Activated CD4-positive, alpha-beta T cell treated with anti-CD3 and anti-CD28 coated beads for 36 hours (primary cell): ENCODE measurements at places on chromosomes 13 and 19.

DNA sequence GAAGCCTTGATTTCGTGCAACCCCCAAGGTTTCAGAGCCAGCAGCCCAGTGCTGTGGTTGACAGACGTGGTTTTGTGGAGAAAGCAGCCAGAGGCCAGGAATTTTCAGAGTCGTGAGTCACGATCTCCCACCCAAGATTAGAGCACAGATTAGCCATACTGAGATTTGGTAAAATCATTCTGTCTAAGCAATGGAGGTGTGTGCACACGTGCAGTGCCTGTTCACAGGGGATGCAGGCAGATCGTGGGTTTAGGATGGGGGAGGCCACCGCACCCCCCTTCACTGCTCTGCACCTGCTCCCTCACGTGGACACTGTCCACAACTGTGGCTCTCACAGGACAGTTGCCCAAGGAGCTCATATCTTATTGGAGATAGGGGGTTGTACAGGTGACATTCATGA is 46.6 kb upstream of the GPR183 start:
- H3K4me1 ChIP-seq, result peaks cover 93% of the 10 kb centered on the region
- H3K36me3 ChIP-seq, result peaks cover 68% of the 10 kb centered on the region
- peak overlapping the region; percentile 85 for H3K27ac ChIP-seq
- H3K4me3 ChIP-seq, result peak overlapping the region; percentile 61
- DNase-seq, result no peak

GRCh38 chr13:113448885-113449692 is 4.2 kb downstream of the ADPRHL1 start:
- no peak overlapping the region for H3K27ac ChIP-seq
- peak; percentile 32 for DNase-seq
- no peaks in the 10 kb centered on the region for H3K4me1 ChIP-seq
- no peaks in the 10 kb centered on the region for H3K27me3 ChIP-seq
- H3K36me3 ChIP-seq, result peaks cover 7% of the 10 kb centered on the region

DNA sequence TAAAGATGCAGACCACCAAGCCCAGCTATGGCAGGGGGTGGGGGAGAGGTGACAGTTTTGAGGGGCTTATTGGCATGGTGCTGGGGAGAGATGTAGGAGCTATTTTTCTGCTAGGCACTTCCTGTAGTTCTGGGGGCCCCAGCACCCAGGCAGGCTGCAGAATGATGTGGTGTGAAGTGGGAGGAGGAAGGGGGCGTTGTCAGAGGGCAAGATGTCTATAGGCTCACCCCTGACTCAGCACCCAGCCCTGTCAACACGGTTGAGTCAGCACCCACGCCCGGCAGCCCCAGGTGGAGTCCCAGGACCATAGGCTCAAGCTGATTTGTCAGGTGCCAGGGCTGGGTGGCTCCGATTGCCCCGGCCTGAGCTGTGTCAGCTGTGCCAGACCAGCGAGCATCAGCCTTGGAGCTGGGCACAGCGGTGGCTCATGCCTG is 5.8 kb downstream of the KLF2 start:
- peak; percentile 98 for DNase-seq
- H3K27ac ChIP-seq, result peak overlapping the region; percentile 17
- peaks cover 28% of the 10 kb centered on the region for H3K27me3 ChIP-seq
- H3K4me1 ChIP-seq, result peaks cover 62% of the 10 kb centered on the region

DNA sequence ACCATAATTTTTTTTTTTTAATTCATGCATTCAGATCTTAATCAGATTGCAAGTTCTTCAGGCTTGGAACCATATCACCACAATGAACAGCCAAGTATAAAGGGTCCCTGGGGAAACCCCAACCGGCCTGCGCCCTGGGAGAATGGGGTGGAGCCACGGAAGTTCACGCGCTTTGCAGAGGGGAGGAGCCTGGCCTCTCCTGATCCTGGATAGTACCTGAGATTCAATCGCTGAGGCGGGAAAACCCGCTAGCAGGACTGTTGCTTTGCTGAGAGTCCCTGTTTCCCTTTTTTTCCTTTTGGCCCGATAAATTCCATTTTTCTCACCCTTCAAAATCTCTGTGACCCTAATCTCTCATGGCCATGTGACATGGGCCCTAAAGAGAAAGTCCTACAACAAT is 385.1 kb downstream of the IRS2 start:
- peaks cover 6% of the 10 kb centered on the region for H3K27me3 ChIP-seq
- no peak for DNase-seq
- H3K4me3 ChIP-seq, result no peak overlapping the region
- no peaks in the 10 kb centered on the region for H3K4me1 ChIP-seq
- no peak overlapping the region for H3K27ac ChIP-seq
- no peaks in the 10 kb centered on the region for H3K36me3 ChIP-seq

DNA sequence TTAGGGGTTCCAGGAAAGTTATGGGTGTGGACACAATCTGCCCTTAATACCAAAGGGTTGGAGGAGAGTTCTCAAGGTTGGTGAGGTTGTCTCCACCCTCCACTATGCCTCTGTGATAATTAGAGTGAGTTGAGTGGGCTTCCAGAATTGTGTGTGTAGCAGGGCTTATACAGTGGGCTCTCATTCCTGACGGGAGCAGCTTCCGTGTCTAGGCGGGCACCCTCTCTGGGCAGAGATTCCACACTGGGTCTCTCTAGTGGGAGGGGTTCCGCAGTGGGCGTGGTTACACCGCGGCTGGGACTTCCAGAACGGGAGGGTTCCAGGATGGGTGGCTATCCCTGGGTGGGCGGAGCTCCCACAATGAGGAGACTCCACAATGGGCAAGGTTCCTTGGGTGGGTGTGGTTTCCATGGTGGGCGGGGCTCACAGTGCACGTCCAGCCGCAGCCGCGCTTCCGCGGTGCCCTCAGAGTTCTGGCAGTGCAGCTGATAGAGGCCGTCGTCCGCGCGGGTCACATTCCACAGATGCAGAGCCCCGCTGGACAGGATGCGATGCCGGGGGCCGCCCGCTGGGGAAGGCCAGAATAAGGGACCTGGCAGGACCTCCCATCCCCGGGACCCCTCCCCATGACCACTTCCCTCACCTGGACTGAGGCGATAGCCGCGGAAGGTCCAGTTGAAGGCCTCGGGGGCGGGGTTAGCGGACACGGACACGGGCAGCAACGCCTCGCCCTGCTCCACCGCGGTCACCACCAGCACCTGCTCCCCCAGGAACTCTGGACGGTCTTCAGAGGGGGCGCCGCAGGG is 8.4 kb downstream of the NPHS1 start:
- H3K4me3 ChIP-seq, result no peak overlapping the region
- DNase-seq, result peak; percentile 40

DNA sequence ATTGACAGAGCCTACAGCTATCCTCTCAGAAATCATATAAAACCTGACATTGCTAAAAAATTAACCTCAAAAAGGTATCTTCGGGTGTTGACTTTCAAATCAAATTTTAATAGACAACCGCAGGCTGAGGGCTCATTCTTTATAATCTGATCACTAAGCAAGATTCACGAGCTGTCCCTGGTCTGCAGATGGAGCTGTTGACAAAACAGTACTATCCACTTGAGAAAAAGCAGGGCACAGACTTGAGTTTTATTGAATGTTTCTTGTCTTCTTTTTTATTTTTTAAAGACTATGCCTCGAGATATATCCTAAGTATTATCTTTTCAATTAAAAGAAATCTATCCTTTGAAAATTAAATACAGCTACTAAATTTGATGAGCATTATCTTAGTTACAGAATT is 540.5 kb downstream of the PCDH9 start:
- no peak for DNase-seq
- no peaks in the 10 kb centered on the region for H3K27me3 ChIP-seq
- no peaks in the 10 kb centered on the region for H3K4me1 ChIP-seq

- no peaks in the 10 kb centered on the region for H3K36me3 ChIP-seq
- DNase-seq, result no peak
- H3K4me1 ChIP-seq, result peaks cover 6% of the 10 kb centered on the region
- no peaks in the 10 kb centered on the region for H3K27me3 ChIP-seq
- no peak overlapping the region for H3K4me3 ChIP-seq
- no peak overlapping the region for H3K27ac ChIP-seq
Measured at GRCh38 chr19:10896851-10897526, 25.6 kb downstream of the CARM1 start.

DNA sequence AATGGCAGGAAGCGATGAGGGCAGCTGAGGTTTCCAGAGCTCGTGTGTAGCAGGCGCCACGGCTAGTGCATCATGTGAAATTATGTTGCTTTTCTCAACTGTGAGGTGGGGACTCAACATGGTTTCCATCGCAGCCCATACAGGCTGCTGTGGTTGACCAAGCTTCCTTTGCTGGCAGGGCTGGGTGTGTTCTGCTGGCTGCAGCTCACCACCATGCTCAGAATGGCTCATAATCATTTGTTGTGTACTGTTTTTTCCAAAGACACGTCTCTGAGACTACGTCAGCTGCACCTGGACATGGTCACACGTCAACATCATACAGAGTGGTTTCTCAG is 16.1 kb upstream of the RASA3 start:
- H3K4me1 ChIP-seq, result peaks cover 52% of the 10 kb centered on the region
- H3K27ac ChIP-seq, result peak overlapping the region; percentile 87
- no peaks in the 10 kb centered on the region for H3K36me3 ChIP-seq
- peak; percentile 90 for DNase-seq

DNA sequence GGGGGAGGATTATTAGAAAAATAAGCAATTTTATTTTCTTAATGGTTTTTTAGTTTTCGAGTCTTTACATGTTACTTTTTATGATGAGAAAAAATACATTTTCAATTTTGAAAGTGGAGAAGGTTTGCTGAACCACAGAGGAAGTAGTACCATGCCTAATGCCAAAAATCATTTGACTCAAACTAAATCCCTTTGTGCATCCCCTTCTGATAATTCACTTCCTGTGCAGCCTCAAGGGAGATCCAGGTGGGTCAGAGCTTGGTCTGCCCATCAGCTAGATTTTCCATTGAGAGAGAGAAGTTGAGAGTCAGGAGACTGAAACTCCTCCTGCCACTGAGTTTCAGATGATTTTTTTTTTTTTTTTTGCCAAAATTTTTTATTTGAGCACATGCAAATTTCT is 571.7 kb downstream of the LIG4 start:
- no peaks in the 10 kb centered on the region for H3K27me3 ChIP-seq
- no peaks in the 10 kb centered on the region for H3K4me1 ChIP-seq

DNA sequence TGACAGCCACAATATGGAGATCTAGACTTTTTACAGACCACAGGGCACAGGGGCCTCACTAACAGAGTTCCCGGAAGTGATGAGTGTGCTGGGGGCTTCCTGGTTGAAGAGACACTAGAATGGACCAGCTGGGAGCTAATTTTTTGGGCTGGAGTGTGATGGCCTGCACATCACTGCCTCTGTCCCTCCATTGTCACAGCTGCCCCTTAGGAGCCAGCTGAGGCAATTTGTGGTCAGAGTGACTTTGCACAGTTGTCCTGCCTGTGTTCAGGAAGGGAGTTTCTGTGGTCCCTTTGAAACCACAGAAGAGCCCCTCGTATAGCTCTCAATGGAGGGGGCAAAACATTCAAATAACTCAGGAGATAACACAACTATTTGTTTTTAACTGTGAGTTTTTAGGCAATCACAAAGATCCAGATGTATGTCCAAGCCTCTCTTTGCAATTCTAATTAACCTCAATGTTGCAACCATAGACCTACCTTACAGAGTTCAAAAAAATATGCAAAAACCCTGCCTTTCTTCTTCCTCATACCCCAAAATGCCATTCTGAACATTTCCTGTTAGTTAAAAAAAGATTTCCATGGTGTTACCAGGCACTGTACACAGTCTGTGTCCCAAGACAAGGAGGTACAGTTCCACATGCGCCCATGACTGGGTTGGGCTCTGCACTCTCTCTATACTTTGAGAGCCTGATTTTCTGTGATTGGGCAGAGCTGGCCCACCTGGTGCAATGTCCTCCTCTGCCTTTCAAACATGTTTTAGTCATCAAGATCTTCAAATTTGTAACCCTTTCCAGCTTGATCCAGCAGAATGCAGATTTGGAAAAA is 2.4 kb downstream of the ALOX5AP start:
- H3K36me3 ChIP-seq, result peaks cover 3% of the 10 kb centered on the region
- H3K27ac ChIP-seq, result peak overlapping the region; percentile 71
- peaks cover 70% of the 10 kb centered on the region for H3K4me1 ChIP-seq
- peak; percentile 24 for DNase-seq
- no peaks in the 10 kb centered on the region for H3K27me3 ChIP-seq
- peak overlapping the region; percentile 78 for H3K4me3 ChIP-seq

DNA sequence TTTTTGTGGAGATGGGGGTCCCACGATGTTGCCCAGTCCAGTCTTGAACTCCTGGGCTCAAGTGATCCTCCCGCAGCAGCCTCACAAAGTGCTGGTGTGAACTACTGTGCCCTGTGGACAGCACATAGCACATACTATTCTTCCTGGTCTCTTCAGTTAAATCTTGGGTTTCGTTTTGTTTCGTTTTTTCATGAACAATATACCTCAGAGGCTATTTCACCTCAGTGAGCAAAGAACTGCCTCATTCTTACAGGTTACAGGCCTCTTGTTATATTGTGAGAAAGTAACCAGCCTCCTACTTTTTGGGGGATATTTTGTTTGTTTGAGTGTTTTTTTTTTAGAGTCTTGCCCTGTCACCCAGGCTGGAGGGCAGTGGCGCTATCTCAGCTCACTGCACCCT is 1.3 kb upstream of the C3 start:
- peaks cover 15% of the 10 kb centered on the region for H3K4me1 ChIP-seq
- H3K27ac ChIP-seq, result no peak overlapping the region
- DNase-seq, result no peak
- peaks cover 8% of the 10 kb centered on the region for H3K27me3 ChIP-seq
- no peak overlapping the region for H3K4me3 ChIP-seq
- peaks cover 2% of the 10 kb centered on the region for H3K36me3 ChIP-seq

GRCh38 chr13:42707048-42707447 is 74.3 kb upstream of the FAM216B start:
- DNase-seq, result no peak
- H3K27me3 ChIP-seq, result peaks cover 16% of the 10 kb centered on the region
- no peaks in the 10 kb centered on the region for H3K4me1 ChIP-seq
- H3K4me3 ChIP-seq, result no peak overlapping the region

DNA sequence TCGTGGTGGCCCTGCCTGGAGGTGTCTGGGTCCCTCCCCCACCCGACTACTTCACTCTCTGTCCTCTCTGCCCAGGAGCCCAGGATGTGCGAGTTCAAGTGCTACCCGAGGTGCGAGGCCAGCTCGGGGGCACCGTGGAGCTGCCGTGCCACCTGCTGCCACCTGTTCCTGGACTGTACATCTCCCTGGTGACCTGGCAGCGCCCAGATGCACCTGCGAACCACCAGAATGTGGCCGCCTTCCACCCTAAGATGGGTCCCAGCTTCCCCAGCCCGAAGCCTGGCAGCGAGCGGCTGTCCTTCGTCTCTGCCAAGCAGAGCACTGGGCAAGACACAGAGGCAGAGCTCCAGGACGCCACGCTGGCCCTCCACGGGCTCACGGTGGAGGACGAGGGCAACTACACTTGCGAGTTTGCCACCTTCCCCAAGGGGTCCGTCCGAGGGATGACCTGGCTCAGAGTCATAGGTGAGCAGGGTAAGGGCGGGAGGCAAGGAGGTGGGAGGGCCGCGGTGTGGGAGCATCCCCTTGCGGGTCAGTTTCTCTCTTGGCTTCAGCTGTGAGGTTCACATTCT is 19.2 kb downstream of the NECTIN2 start:
- no peak for DNase-seq
- H3K27ac ChIP-seq, result no peak overlapping the region
- H3K36me3 ChIP-seq, result no peaks in the 10 kb centered on the region
- no peak overlapping the region for H3K4me3 ChIP-seq
- H3K27me3 ChIP-seq, result no peaks in the 10 kb centered on the region
